ENCODE measurements at places on chromosomes 4 and X.

DNA sequence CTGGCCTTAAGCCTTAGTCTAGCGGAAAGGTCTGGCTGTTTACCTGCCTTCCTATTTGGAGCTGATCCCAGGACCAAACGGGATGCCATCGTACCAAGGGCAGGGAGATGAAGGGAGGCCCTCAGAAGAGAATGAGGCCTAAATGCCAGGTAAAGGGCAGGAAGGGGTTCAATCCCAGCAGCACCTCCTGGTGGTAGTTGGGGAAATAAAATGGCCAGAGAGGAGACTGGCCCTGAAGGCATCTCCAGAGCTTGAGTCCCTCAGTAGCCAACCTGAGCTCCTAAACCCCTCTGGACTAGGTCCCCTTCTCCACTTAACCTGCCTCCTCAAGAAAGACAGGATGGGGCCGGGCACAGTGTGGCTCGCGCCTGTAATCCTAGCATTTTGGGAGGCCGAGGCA lies 53.7 kb downstream of the KDM5C start:
- no peak for DNase-seq

DNA sequence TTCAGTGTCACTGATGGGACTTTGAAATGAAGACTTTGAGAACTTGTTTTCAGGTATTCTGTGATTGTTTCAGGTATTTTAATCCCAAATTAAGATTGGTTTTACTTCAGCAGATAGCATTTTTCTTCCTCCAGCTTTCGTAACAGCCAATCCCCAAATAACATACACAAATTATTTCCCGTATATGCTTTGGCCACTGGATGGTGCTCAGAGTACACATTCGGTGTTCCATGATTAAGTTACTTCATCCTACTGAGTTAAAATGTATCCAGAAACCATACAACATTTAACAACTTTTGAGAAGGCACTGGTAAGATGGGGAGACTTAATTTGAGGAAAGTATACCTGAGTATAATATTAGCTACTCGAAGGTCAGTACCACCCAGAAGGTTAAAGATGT lies 233.4 kb upstream of the FAM47A start:
- no peak for DNase-seq

- no peak for DNase-seq
Observed at GRCh38 chrX:96405842-96406241, 278.8 kb upstream of the DIAPH2 start.

- DNase-seq, result no peak
Observed at GRCh38 chr4:168257768-168258167, 60.8 kb downstream of the DDX60 start.

DNA sequence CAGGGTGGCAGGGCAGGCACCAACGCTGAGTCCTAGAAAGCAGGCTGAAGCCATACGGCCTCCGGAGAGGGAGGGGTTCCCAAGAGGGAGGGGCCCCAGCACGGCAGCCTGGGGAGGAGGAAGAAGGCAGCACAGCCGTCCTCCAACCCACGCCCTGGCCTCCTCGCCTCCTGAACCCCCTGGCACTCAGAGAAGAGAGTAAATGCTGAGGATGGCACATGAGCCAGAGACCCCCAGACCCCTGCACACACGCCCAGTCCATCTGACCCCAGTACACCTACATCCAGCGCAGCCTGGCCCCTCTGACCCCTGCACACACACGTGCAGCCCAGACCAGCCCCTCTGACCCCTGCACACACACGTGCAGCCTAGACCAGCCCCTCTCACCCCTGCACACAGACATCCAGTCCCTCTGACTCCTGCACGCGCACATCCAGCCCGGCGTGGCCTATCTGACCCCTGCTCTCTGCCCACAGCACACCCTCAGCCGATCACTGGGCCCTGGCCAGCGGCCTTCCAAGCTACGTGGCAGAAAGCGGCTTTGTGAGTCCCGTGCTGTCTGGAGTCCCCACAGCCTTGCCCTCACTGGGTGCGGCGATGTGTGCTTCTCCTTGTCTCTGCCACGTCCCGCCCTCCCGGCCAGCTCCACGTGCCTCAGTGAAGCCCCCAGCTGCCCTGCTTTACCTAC lies 18.5 kb downstream of the ATP5ME start:
- no peak for DNase-seq

DNA sequence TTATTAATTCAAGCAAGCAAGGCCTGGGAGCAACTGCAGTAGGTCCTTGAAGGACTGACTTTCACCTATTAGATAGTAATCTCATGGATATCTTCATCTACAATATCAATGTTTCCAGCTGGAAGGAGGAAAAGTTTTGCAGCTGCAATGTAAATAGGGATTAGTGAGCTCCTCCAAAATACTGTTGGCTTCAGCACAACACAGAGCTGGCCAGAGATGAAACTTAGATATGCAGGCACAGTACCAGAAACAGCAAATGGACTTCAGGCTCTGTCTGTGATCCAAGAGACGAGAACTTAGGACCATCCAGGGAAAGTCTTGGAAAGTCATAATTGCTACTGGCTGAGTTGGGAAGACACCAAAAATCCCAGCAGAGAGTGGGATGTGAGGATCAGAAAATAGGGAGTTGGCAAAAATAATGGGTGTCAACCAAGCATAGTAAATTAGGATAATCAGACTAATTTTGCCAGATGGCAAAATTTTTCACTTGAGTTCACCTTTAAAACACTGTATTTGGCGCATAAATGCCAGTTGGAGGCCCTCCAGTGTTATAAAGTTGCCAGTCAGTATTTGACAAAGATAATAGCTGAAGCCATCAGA lies 57.5 kb downstream of the PARM1 start:
- DNase-seq, result no peak

DNA sequence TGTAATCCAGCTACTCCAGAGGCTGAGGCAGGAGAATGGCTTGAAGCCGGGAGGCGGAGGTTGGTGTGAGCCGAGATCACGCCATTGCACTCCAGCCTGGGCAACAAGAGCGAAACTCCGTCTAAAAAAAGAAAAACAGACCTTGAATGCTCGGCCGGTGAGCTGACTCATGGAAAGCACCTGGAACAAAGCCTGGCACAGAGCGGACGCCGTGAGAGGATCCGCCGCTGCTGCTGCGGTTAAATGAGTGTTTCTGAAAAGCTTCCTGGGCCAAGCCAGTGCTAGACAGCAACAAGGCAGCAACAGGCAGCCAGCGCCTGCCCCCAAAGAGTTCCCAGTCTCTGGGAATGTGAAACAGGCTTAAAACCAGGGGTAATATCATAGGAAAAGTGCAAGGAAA lies 186.4 kb downstream of the AFAP1 start:
- no peak for DNase-seq

GRCh38 chr4:33071535-33071934 lies 2351.4 kb downstream of the PCDH7 start:
- DNase-seq, result no peak

- DNase-seq, result no peak
Observed at GRCh38 chr4:10371869-10372471, 85.3 kb downstream of the ZNF518B start.

DNA sequence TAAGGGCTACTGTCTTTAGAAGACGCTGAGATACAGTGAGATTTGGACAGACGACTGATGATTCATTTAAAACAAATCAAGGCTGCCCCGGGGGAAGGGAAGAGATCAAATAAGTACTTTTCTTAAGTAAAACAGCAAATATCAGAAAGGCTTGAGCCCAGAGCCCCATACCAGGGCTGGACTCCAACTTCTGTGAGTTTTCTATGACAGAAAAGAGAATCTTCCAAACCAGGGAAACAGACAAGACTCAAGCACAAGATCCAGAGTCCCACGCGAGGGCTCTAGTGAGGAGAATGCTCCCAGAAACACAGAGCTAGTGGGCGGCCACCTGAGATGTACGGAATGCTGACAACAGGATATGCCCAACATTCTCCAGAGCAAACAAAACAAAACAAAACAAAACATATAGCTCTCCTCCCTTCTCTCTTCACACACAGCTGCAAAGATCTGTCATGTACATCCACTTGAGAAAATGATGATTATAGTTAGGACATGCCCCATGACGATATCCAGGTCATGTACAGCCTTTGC lies 13.1 kb downstream of the ACSL1 start:
- DNase-seq, result no peak

DNA sequence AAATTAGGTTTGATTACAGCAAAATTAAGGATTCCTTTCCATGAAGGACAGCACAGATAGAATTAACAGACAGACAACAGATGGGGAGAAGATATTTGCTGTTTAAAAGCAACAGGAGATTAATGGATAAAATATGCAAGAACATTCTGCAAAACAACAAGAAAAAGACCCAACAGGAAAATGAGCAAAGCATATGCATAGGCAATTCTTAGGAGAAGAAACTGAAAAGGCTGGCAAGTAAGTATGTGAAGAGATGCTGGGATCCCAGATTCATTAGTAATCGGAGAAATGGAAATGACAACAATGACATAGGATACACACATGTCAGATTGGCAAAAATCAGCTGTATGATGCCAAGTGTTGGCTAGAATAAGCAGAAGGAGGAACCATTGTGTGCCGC lies 27.5 kb upstream of the HMGB3 start:
- no peak for DNase-seq
